Activated gamma-delta T cell (primary cell): ENCODE measurements at places on chromosomes 6 and 20.

- no peak for DNase-seq
Observed at GRCh38 chr6:155212106-155212505, 51.7 kb upstream of the CLDN20 start.

DNA sequence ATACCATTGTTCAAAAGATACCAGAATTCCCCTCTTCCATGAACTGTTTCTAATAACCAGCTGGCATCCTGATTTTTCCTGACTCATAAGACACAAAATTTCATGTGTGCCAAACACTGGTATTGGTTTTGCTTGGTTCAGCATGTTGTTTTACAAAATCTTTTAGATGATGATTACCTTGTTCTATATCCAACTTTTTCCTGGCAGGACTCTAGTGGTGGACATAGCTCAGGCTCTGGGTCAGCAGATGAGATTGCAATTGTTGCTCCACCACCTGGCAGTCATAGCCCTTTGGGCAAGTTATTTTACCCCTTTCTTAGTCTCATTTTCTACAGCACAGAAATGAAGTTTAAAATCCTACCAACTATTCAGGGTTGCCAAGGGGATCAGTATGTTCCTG lies 6.2 kb downstream of the TRIM38 start:
- no peak for DNase-seq

DNA sequence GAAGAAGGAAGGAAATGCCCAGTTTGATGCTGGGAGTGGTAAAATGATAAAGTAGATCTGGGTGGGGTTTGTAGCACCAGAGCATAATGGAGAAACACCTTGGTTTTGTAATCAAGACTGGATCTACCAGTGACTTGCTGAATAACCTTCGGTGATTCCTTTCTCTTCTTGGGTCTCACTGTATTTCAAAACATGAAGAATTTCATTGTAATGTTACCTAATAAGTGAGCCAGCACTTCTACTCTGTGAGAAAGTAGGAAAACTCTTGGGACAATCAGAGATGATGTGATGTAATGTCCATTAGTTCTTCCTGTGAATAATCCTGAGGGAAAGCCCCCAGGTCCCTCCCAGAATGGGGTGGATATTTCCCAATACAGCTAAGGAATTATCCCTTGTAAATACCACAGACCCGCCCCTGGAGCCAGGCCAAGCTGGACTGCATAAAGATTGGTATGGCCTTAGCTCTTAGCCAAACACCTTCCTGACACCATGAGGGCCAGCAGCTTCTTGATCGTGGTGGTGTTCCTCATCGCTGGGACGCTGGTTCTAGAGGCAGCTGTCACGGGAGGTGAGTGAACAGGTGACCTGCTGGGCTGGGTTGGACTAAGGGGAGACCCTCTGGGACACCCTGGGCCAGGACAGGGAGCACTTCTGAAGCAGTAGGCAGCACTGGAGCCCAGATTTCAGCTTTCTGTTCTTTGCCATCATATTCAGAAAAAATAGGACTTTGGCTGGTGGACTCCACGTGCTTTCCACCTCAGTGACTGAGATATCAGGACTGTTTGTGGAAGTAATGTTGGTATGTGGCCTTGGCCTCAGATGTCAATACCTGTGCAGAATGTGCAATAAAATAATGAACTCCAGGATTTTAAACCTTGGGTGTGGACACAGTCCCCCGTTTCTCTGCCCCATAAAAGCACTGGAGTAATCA lies at the start of gene PI3:
Gene PI3 (plus strand): TSS at position 469 of the 931 bp plus-strand sequence. CDS start 21 bp downstream, at position 490.
- DNase-seq = no peak

DNA sequence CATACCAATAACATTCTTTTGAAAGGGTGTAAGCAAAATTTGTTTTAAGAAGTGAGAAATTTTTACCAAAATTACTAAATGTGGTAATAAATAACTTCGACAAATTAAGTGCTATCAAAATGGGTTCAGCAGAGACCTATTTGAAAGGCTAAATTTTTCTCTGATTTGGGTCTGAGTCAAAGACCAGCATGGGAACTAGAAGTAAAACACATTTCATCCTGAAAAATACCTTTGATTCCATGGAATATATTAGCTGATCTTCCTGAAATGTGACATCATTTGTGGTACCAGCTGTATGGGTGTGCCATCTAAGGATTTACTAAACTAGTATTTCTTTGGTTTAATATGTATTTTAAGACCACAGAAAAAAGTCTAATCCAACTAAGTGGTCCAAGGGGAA lies 63.6 kb downstream of the BLOC1S5 start:
- DNase-seq = no peak

GRCh38 chr6:136208783-136209182 lies 41.3 kb downstream of the MTFR2 start:
- no peak for DNase-seq

DNA sequence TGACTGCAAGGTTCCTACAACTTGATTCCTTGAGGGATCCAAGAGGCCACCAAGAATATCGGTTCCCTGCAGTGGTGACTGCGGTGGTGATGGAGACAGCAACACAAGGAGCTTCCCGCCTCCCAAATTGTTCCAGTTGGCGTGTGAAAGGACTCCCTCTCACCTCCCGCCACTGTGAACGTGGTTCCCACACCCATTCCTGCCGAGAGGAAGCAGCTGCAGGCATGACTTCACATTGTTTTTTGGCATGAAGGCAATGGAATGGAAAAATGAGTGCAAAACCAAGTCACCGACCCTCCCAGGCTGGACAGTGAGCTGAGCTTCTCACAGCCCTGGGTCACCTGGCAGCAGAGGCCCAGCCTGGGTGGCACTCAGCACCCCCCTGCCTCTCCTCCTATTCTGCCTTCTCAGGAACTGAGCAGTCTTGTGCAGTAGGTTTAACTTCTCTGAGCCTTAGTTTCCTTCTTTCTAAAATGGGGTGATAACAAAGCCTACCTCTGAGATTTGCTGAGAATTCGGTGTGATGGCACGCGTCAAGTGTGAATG lies 75.0 kb downstream of the CNKSR3 start:
- DNase-seq = no peak

DNA sequence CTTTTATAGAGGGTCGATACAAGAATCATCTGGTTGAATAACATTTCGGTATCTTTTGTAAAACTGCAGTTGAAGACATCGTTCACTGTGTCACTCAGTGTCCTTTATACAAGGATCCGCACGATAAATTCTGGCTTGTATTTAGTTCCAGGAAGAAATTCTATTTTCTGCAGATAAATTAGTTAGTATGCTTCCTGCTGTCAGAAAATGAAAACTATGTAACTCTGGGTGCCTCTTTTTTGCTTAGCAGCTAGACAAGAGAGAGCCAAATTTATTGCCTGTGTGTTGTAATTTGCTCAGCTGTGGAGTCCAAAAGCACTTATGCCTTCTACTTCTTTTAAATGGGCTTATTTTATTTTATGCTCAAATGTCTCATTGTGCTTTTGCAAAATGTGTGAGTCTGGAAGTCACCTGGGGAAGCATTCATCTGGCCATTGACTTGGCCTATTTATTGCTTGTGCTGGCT lies 56.5 kb upstream of the KCNK16 start:
- no peak for DNase-seq

DNA sequence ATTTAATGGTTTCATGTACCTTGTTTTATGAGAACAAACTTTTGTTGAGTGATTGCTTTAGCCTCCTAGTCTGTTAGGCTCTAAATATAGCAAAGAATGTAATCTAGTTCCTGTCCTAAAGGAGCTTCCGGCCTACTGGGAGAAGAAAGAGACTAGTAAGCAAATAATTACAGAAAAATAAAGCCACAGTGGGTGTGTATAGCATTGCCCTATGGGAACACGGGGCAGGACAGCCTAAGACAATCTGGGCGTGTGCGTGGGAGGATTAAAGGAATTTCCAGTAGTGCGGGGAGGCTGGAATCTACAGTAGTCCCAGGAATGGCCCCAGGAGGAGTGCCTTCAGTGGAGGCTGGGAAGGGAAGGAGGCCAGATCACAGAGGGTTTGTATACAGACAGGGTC lies 98.1 kb upstream of the AKAP12 start:
- DNase-seq = no peak
